ENCODE measurements at places on chromosomes 12 and 14.
A peak's percentile ranks its signal among the peaks of the same experiment; 100 is the strongest.

- DNase-seq = no peak
Measured at GRCh38 chr14:62179367-62180018, 417.3 kb downstream of the SNAPC1 start.

DNA sequence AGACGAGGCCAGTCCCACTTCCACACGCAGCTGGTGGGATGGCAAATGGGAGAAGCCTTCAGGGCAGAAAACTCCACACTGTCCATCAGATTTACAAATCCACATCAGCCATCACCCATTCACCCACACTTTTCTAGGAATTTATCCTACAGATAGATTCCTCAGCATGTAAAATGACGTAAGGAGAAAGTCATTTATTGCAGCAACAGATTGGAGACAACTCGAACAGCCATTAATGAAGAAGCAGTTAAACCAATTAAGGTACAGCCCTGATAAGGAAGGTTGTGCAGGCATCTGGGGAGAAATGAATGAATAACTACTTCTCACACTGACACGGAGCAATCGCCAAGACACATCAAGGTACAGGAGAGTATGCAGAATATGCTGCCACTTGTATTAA is 26.2 kb downstream of the PRKAB1 start:
- no peak for DNase-seq

- DNase-seq = no peak
Measured at GRCh38 chr14:93201155-93201704, 5.6 kb downstream of the GON7 start.

- peak; percentile 68 for DNase-seq
Measured at GRCh38 chr12:67269633-67270573, 745 bp downstream of the CAND1 start.

GRCh38 chr12:91099836-91100235 is 11.5 kb downstream of the LUM start:
- no peak for DNase-seq

DNA sequence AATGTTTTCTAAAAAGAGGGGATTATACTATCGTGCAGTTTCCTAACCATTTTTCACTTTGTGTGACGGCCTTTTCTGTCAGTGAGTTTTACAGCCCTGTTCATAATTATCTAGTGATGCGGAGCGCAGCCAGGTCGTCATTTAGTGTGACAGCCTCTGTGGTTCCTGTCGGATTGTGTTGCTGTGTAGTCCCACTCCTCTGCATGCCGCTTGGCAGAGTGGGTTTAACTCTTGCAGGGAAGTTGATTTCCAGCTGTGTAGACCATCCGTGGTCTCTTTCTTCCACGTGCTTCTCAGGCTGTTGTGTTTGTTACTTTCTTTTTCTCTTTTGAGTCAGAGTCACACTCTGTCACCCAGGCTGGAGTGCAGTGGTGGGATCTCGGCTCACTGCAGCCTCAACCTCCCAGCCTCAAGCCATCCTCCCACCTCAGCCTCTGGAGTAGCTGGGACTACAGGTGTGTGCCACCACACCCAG is 8.6 kb downstream of the RAN start:
- DNase-seq = no peak

- DNase-seq = no peak
Measured at GRCh38 chr14:78455896-78456435, 285.8 kb downstream of the NRXN3 start.

GRCh38 chr12:101666052-101666728 is 31.2 kb upstream of the CHPT1 start:
- no peak for DNase-seq

GRCh38 chr14:99325016-99325415 is 53.0 kb upstream of the BCL11B start:
- no peak for DNase-seq

GRCh38 chr14:100673085-100673806 is 53.4 kb upstream of the DLK1 start:
- DNase-seq = no peak
